ENCODE measurements at places on chromosomes 7 and 10.

DNA sequence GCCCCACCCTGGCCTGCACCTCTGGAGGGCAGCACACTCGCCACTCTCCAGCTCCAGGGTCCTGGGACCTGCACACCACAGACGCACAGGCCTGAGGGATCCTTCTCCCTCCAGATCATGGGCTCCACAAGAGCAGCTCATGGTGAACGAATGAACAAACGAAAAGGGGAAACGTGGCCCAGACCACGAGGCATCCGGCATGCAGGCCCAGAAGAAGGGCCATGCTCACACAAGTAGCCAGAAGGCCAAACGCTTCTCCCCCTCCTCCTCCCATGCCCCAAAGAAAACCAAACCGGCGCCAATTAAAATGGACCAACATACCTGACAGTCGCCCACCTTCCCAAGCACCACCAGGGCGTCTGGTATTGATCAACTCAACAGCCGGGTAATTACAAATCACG lies 30.4 kb downstream of the MAD1L1 start:
- no peak for DNase-seq

DNA sequence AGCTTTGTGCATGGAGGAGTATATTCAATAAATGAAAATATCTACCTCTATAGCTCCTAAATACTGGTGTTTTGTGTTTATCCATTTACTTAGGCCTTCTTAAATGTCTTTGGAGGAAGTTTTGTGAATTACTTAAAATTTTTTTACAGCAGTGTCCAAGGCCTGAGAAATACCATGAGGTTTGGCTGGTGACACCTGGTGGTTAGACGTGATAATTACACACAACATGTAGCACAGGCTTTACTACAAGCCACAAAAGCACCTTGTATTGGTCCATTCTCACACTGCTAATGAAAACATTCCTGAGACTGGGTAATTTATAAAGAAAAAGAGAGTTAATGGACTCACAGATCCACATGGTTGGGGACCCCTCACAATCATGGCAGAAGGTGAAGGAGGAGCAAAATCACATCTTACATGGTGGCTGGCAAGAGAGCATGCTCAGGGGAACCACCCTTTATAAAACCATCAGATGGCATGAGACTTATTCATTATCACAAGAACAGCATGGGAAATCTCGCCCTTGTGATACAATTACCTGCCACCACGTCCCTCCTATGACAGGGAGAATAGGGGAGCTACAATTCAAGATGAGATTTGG lies 20.6 kb downstream of the HYAL4 start:
- DNase-seq = peak; percentile 59

GRCh38 chr7:108014215-108014614 lies 11.3 kb upstream of the LAMB1 start:
- no peak for DNase-seq

DNA sequence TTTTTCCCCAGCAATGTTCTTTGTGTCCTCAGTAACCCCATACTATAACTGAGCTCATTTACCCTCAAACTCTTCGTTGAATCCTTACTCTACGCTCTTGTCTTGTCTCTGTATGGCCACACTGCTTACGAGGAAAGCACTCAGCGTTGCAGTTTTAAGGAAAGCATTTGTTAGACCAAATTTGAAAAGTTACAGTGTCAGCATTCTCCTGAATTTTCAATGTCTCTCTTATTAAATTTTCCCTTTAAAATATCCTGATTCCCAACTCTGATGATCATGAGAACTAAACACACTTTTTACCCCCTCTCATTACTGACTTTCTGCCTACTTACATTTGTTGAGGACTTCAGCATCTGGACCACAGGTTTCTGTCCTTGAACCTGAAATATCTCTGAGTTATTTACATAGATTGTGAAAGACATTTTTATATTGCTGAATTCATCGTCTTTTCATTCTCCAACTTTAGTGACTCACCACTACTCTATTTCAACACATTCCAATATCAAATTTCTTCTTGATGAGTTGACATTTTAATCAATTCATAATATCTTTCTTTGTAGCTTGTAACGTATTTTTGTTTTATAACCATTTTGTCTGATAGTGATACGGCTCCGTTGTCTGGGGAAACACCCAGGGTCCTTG lies 19.8 kb upstream of the VWDE start:
- no peak for DNase-seq

DNA sequence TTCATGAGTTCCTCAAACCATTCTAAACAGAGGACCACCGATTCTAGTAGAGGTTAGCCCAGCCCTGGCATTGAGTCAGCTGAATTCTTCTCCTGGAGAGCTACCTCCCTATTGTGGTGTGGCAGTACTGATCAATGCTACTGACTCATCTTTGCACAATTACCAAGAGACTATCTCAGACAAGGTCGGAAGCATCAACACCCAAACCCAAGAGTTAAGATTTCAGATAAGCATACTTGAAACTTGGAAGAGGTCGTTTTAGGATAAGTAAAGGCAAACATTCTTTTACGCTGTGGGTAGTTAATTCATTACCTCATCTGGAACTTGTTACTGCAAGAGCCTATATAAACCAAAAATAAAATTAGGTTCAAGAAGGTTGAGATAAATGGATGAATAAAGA lies 154.6 kb upstream of the NRBF2 start:
- DNase-seq = no peak

GRCh38 chr7:16471933-16472332 lies 6.4 kb upstream of the SOSTDC1 start:
- no peak for DNase-seq

GRCh38 chr10:128908499-128908898 lies 558.5 kb upstream of the MGMT start:
- no peak for DNase-seq

GRCh38 chr7:138458576-138459412 lies 1.3 kb upstream of the TRIM24 start:
- DNase-seq = no peak

DNA sequence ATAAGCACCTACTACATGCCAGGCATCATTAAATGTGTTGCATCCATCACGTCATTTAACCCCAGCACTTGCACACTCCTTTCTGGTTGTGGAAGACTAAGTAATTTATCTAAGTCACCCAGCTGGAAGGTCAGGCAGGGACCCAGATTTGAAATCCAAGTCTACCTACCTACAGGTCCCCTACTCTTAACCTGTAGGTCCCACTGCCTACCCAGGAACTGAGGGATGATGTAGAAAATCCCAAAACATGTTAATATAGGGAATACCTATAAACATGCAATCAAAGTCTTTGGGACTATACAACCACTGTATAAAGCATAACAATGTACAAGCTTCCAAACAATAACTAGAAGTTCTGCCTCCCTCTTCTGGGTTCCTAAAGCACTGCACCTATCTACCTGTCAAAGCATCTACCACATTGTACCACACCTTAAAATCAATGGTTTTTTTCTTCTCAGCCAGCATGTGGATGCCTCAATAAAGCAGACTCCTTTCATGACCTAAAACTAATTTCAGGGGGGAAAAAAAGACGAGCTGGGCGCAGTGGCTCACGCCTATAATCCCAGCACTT lies 5.6 kb downstream of the IL6 start:
- no peak for DNase-seq

GRCh38 chr7:127954357-127954748 lies 76.9 kb downstream of the LRRC4 start:
- no peak for DNase-seq

DNA sequence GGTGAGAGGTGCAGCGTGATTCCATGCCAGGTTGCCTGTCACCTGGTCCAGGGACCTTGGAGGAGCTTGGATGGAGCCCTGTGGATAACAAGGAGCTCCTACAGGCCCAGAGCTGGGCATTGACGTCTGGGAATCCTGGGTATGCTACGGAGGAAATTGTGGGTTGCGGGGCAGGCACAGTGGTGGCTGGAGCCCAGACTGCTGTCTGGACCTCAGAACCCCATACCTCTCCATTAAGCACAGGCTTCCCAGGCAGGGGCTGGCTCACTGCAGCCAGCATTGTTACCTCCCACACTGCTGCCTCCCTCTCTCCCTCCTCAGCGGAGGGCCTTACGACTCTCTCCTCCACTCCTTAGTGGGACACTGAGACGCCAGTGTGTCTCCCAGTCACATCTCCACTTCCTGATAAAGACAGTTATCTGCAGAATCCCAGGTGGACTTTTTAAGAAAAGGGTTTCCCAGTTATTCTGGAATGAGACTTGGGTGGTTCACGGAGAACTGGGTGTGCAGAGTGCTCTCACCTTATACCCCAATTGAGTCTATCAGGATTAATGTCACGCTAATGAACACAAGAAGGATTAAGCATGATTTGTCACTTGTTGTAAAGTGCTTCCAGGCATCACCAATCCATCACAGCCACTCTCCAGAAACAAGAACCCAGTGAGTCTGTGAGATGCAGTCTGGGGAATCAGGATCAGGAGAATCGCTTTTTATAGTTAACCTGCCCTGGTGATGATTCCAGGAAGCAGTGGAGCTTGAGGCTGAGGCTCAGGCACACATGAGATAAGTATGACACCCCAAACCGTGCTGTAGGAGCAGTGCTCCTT lies 309.4 kb downstream of the RPS24 start:
- DNase-seq = no peak

- DNase-seq = no peak
Observed at GRCh38 chr7:16095171-16095950, 326.0 kb downstream of the CRPPA start.

GRCh38 chr7:45689797-45690761 lies 115.9 kb downstream of the ADCY1 start:
- DNase-seq = no peak

- DNase-seq = no peak
Observed at GRCh38 chr7:48090095-48090805, 1.2 kb downstream of the UPP1 start.

- DNase-seq = no peak
Observed at GRCh38 chr7:135143885-135144668, 3.8 kb upstream of the TMEM140 start.

- DNase-seq = no peak
Observed at GRCh38 chr7:71543396-71543795, 411.5 kb downstream of the GALNT17 start.

GRCh38 chr7:76155938-76156337 lies 45.8 kb upstream of the SRRM3 start:
- DNase-seq = no peak

- no peak for DNase-seq
Observed at GRCh38 chr10:90289037-90289436, 568.8 kb downstream of the HTR7 start.

- DNase-seq = no peak
Observed at GRCh38 chr7:94431176-94431575, 36.5 kb downstream of the COL1A2 start.

DNA sequence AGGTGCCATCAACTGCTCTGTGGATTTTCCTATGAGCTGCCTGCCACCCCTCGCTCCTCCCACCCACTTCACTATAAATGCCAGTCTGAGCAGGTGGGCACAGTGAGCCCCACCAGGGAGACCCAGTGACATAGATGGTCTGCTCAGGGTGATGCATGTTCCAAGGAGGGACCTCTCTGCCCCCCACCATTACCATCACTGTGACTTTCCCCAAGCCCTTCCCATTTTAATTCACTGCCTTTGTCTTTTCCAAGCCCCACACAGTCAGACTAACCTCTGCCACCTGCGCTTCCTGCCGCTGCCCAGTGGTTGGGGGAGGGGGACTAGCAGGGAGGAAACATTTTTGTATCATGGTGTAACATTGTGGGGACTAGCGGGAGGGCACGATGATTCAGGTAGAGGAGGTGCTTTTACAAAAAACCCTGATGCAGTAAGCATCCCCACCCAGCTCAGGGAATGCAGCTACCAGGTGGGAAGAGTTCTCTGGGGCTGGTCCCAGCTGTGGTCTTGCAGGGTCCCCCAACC lies 24.6 kb downstream of the PRSS2 start:
- DNase-seq = peak; percentile 71

DNA sequence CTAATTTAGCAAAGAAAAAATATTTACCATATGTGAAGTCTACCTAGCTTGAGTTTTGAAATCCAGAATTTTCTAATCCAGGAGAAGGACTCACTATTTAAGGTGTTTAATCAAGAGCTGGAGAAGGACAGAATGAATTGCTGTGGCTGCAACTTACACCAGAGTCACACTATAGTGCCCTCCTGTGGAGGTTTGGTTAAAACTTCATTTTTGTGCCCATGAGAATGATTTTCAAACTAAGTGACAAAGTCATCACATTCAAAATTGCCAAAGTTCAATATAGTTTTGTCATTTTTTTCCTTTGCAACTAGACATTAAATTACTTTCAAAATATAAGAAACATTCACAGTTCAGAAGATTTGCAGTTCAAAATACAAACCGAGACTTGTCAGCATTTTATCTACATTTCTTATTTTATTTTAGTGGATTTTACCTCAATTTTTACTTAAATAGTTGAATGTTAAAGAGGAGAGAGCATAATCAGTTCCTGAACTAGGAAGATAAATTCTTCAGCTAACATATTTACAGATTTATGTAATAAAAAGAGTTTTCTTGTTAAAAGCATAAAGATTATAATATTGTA lies 70.7 kb downstream of the CABCOCO1 start:
- peak; percentile 30 for DNase-seq

DNA sequence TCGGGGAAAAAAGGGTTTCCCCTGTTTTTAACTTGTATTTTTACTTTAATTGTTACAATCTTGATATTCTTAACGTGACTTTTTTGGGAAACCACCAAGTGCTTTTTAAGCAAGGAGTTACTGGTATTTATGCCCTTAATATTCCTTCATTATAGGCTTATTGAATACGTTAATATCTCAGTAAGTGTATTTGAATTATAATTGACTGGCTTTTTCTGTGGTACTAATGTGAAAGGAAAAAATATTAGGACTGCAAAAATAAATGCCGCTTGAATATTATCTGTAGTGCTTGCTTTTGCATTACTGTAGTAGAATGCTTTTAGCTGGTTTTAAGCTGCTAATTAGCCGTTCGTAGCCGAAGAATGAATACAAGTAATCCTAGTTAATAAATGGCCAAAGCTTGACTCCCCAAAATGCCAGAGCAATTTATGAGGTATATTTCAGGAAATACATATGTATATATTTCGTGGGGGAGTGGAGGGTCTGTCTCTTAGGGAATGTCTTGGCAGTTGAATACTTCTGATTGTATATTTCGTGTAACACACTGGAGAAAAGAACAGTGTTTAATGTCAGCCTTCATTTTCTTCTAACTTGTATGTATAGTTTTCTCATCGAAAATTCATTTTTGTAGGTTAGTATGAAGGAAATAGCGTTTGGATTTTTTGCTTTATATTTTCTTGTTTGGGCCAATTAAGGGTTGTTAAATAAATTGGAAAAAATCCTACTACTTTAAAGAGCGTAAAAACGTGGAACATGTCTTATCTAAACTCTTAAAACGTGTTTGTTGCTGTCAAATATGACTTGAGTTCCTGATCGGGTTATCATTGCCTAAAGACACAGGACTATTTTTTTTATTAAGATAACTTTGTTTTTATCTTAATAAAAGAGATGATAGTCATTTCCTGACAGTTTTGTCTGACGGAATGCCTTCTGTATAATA lies 1.5 kb downstream of the PDCD4 start:
- DNase-seq = no peak

- DNase-seq = no peak
Observed at GRCh38 chr10:31999836-32000235, 56.4 kb downstream of the KIF5B start.

DNA sequence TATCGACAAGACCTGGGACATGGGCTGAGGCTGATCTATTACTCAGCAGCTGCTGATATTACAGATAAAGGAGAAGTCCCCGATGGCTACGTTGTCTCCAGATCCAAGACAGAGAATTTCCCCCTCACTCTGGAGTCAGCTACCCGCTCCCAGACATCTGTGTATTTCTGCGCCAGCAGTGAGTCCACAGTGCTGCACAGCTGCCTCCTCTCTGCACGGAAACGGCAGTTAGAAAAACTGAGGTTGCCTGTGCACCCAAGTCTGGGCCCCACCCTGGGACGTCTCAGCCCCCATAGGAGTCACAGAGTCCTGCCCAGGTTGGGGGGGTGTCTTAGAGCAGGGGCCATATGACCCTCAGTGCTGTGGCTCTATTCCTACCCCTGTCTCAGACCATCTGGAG lies 167.4 kb upstream of the PRSS58 start:
- no peak for DNase-seq

- DNase-seq = peak; percentile 54
Observed at GRCh38 chr7:3897430-3898372, 596.6 kb downstream of the SDK1 start.

Measured in CD4-positive, alpha-beta T cell treated with Interleukin-4 for 4 hours (primary cell).